ENCODE measurements at places on chromosomes 16 and 17.

DNA sequence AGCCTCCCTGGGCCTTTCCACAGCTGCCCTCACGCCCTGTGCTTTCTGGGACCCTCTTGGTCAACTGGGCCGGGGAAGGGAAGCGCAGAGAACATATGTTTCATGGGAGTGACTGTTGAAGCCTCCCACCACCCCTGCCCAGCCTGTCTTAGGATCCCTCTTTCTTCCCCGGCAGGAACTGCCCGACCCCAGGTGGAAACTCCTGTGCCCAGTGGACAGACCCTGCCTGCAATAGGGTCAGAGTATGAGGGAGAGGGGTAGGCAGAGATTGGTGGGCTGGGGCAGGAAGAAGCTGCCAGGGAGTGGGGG is 10.5 kb downstream of the HEXIM2 start:
- no peak for DNase-seq

GRCh38 chr16:7218936-7219335 is 113.7 kb upstream of the RBFOX1 start:
- no peak for DNase-seq

- DNase-seq, result no peak
These were observed 15.4 kb downstream of the GPT2 start for GRCh38 chr16:46899443-46900143.

DNA sequence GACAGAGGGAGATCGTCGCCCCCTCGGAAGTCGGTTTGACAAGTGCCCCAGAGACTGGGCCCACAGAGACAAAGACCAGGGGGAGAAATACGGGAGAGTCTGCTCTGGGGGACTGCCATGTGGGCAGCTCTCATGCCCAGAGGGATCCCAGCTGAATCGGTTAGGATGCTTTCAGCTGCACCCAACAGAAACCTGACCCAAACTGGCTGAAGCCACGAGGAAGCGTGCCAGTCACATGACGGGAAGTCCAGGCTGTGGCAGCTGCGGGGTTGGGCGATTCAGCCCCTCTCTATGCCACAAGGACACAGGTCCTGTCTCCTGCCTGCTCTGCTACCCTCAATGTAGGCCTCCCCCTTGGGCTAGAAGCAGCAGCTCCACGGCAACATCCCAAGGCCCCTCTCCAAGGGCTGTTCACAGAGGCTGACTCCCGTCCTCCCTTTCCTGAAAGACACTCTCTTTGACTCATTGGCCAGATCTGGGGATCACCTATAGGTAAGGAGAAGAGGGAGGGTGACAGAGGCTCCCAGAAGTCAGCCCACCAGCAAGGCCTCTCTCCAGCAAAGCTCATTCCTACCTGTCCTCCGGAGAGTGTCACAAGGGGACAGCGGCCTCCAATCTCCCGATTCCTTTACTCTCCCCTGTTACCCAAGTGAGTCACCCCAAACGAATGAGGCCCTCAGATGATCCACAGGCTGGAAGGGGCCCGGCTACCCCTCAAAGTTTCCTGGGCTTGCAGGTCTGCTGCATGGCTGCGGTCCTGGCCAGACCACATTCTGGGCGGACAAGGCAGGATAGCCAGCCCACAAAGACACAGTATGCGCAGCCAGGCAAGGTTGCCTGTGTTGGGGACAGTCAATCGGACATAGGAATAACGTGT is 75.8 kb downstream of the RBFOX3 start:
- no peak for DNase-seq

- DNase-seq, result no peak
These were observed 12.5 kb downstream of the CALCOCO2 start for GRCh38 chr17:48843187-48843900.
